ENCODE measurements at places on chromosomes 7 and 10.
A peak's percentile ranks its signal among the peaks of the same experiment; 100 is the strongest.

DNA sequence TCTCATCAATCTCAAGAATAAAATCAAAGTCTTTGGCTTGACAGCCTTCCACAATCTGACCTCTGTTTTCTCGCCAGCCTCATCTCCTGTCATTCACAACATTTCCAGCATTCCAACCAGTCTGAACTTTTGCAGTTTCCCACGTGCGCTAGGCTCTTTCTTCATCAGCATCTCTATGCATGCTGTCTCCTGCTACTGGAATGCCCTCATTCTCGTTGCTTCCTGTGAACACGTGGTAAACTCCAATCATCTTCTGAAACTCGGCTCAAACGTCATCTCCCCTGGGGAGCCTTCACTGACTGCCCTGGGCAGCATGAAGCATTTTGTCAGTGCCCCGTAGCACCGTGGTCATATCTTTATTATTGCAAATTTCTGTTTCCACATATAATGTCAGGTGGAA lies 12.2 kb upstream of the RSBN1L start:
- no peak for DNase-seq

GRCh38 chr10:65413001-65413400 lies 1512.8 kb upstream of the LRRTM3 start:
- no peak for DNase-seq

GRCh38 chr10:122102869-122103525 lies 114.0 kb downstream of the TACC2 start:
- no peak for DNase-seq

DNA sequence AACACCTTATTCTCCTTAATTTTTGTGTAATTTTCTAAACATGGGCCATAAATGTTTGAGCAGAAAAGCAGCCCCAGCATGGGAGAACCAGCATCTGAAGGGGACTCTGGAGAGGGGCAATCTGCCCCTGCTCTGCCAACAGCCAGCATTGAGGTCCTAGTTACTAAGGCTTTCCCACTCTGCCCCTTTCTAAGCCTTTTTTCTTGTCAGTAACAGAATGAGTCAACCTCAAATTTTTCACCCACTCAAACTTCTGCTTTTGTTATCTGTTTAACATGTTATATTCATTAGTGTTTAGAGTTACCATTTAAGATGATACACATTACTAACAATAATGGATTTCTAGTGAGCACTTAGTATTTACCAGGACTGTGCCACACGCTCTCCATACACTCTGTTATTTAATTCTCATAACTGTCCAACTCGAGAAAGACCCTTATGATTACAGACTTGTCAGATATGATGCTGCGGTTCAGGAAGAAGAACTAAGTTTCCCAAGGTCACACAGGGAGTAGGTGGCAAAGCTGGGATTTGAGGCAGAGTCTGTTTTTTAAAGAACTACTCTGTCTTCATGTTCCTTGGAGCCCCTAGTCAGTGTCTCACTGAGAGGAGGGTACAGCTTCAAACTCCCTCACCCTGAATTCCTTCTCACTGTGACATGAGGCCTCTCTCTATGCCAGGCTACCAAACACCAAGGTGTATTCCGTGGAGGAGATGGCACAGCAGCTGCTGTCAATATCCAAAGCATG lies 19.9 kb upstream of the GPAM start:
- DNase-seq: no peak

DNA sequence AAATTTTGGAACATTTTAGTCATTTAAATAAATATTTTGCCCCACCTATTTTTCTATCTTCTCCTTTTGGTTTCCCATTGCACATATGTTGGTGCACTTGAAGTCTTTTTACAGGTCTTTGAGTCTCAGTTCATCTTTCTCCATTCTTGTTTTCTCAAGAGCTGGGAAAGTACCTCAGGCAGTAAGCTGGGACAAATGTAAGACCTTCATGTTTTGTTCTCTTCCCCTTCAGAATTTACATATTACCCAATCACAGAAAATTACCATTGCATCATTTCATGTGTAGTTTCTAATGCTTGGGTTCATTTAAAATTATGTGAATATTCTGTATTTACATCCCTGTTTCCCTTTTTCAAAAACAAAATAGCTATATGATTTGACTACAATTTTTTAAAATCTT lies 1150.0 kb upstream of the POT1 start:
- no peak for DNase-seq

DNA sequence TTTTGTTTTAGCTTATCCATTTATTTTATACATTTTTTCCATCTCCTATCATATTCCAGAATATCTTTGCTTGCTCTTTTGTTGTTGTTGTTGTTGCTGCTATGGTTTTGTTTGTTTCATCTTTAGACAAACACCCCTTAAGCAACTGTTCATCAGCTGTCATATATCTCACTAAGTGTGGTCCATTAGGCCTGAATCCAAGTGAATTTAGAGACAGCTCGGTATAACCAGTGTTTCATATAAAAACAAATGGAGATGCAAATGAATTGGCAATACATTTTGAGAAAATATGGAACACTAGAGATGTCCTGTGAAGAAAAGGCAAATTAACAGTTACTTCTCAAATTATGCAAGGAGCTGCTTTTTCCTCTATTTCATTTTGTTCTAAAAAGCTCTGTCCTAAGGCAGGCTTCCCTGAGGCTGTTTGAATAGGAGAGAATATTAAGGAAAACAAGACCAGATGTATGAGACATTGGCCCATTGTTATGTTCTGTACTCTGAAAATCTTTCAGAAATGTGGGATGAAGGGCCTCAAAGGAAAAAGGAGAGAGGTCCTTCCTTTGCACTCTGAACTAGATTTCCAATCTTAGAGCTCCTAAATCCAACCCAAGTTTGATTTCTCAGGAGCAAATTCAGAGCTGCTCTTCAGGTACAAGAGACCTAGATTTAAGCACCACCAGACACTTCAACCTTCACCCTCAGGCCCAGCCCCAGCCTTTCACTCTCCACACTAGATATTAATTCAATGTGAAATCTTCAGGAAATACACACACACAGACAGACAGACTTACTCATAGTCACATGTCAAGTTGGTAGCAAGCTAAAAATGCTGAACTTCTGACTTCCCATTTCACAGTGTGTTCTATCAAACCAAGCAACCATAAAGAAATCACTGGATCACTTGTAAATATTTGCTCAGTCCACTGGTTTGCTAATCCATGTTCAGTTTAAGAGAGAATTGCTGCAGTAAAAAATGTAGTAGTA lies 5.4 kb downstream of the TFEC start:
- no peak for DNase-seq

DNA sequence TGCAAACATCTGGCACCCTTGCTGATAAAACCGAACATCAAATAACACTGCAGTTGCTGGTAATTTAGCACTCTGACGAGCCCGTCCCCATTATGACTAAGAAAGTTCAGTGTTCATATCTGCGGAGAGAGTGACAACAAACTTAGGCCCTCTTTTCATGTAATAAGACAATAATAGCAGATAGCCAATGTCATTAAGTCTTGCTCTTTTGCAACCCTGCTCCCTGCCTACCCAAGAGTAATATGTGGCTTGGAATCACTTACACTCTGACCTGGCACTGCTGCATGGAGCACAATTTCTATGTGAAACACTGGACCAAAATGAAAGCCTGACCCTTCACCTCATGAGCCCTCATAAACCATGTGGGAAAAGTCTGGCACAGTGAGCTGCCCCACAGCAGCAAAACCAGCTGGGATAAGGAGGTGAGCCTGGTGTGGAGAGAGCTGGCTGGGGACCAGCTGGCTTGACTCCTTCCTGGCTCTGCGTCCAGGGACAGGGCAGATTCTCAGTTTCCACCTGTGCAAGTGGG lies 86.5 kb downstream of the HIPK2 start:
- no peak for DNase-seq

DNA sequence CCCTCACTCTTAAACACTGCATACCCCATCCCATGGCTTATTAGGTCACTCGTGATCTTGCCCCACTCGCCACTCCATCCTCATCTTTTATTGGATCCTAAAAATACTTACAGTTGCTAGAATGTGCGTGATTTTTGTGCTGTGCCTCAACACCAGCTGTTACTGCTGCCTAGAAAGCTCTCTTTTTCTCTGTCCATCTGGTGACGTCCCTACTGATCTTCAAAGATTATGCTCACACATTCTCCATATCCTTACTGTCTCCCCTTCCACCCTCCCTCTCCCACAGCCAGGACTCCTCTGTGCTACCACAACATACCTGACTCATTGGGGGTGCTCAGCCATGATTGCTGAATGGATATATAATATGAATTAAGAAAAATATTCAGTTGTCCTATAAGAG lies 42.0 kb downstream of the CDK6 start:
- no peak for DNase-seq

GRCh38 chr7:106484562-106484961 lies 176.4 kb downstream of the CCDC71L start:
- DNase-seq: no peak

- DNase-seq: no peak
Measured at GRCh38 chr7:96532428-96532935, 177.2 kb downstream of the SEM1 start.

DNA sequence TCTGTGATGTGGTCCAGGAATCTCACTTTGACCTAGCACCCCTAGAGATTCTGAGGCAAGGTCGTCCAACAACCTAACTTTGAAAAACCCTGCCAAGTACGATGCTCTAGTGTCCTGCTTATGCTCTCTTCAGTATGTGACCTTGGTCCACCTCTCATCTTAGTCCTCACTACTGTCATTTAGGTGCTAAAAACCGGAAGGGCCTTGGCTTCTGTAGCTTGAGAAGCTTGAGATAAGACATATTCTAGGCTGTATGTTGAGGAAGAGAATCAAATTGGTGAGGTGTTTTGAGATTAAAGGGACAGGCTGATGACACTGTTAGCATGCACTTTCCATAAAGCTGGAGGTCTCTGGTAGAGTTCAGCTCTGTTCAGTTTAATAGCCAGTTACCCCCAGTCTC lies 57.0 kb upstream of the MTPN start:
- no peak for DNase-seq

- DNase-seq: peak; percentile 38
Measured at GRCh38 chr10:49166484-49167400, 21.4 kb downstream of the TMEM273 start.

GRCh38 chr10:78744491-78745090 lies 324.2 kb upstream of the ZMIZ1 start:
- no peak for DNase-seq

DNA sequence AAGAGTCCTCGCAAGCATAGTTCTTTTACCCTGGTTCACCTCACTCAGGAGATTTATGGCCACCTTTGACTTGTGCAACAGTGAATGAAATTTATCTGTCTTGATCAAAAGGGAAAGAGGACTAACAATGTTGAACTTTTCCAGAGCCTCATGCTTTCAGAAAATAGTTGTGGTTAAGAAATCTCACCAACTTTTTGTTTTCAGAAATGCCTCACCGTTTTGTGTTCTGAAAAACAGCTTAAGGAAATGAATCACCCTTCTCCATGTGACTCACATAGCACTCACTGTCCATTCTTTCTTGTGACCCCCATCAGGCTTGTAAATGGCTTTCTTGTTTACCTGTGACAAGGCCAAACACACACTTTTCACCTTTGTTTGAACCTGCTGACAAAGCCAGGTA lies 148.6 kb upstream of the FAM3C start:
- DNase-seq: no peak

DNA sequence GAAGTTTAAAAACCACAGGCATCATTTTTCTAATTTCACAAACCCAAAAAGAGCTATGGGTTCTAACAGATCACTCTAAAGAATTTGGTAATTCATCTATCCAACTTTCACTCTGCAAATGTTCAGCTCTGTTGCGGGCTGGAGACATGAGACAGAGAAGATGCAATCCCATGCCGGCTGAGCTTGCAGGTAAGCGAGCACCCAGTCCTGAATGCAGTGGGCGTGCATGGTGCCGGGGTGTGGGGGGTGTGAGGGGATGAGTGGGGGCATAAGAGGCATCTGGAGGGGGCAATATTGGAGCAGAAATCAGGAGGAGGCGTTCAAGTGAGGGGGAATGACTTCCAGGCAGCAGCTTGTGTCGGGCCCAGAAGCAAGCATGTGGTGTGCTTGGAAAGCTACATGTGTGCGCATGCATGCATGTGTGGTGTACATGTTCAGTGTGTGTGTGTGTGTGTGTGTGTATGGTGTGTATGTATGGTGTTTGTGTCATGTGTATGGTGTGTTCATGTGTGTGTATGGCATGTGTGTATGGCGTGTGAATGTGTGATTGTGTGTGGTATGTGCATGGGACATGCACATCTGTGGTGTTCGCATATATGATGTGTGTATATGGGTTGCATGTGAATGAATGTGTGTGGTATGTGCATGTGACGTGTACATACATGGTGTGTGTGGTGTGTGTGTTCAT lies 172.9 kb downstream of the PRKCQ start:
- no peak for DNase-seq

DNA sequence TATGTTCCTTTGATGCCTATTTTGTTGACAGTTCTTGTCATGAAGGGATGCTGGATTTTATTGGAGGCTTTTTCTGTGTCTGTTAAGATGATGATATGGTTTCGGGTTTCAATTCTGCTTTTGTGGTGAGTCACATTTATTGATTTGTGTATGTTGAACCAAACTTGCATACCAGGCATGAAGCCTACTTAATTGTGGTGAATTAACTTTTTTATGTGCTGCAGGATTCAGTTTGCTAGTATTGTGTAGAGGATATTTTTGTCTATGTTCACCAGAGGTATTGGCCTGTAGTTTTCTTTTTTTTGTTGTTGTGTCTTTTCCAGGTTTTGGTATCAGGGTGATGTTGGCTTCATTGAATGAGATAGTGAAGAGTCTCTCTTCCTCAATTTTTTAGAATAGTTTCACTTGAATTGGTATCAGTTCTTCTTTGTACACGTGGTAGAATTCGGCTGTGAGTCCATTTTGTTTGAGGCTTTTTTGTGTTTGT lies 345.9 kb downstream of the KIF20B start:
- no peak for DNase-seq

DNA sequence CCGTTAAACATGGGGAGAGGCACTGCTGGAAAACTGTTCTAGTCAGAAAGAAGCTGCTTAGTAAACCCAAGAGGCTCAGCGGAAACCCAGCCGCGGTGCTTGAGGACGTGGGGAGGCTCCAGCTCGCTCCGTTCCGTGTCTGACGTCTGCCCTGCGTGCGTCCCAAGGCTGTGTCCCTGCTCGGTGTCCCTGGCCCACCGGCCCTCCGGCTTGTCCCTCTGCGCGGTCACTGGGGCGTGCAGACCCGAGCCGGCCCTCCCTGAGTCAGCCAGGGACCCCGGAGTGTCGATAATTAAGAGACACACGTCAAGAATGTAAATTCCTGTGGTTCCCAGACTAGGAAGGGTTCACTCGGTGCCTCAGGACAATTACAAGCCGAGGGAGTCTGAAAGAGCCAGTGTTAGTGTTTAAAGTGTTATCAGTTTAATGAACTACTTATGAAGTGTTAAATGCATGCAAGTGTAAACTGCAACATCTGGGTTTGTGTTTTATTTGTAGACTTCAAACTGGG lies 98.9 kb downstream of the WDR11 start:
- no peak for DNase-seq

- no peak for DNase-seq
Measured at GRCh38 chr10:49837051-49837478, 74.9 kb upstream of the OGDHL start.

GRCh38 chr7:108650467-108650866 lies 80.8 kb downstream of the DNAJB9 start:
- DNase-seq: no peak

GRCh38 chr7:18405726-18406125 lies 89.8 kb upstream of the HDAC9 start:
- DNase-seq: no peak
